ENCODE measurements at places on chromosomes 12 and 14.

DNA sequence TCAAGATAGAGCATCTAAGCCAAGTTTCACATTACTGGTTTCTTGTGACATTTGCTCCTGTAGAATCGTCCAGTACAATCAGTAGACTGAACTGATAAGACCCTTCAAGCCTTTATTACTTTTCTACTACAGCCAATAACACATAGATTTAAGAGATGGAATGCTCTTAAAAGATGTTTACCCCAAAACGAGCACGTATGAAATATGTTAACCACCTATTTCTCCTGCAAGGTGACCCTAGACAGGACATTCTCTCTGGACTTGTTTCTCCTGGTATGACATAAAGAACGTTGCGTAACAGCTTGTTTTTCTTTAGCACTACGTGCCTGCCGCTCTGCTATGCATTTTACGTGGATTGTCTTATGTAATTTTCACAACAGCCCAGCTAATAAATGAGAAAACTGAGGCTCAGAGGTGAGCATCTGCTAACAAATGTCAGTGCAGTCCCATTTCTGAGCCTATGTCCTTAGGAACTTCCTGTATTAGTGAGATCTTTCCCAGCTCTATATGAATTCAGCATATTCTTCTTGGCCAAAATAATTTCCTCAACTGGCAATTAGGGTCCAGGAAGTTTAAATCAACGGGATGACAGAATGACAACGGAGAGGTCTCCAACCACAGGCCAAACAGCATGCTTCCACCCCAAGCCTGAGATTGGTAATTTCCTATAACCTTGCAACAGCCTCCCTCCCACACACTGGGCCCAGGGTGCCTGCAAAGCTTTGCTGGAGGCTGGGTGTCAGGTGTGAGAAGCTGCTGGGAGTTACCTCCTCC lies 3.7 kb downstream of the NFKBIA start:
- no peak for DNase-seq

- no peak for DNase-seq
These were observed 89.6 kb downstream of the NUAK1 start for GRCh38 chr12:106049105-106049504.

- no peak for DNase-seq
These were observed 65.6 kb downstream of the SERPINA3 start for GRCh38 chr14:94677747-94678146.

DNA sequence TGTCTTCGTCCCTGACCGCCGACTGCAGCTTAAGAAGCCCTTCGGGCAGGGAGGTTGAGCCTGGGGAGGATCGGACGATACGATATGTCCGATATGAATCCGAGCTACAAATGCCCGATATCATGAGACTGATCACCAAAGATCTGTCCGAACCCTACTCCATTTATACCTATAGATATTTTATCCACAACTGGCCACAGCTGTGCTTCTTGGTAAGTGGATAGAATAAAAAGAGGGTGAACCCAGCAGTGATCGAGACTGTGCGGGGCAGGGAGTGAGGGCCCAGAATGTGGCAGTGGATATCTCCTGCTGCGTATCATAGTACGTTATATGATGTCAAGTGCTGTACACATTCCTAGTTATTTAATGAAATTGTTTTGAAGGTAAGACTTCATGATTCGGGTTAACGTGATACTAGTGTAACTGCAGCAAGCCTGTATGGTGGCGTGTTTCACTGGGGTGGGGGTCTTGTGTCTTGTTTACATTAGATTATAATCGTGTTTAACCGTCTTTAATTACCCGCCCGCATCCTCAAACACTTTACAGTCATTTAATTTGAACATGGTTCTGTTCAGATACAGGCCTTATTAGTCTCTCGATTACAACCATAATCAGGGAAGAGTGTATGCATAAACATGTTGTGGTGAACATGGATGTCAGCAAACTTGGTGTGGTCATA lies 1.3 kb downstream of the NAA30 start:
- DNase-seq, result no peak

DNA sequence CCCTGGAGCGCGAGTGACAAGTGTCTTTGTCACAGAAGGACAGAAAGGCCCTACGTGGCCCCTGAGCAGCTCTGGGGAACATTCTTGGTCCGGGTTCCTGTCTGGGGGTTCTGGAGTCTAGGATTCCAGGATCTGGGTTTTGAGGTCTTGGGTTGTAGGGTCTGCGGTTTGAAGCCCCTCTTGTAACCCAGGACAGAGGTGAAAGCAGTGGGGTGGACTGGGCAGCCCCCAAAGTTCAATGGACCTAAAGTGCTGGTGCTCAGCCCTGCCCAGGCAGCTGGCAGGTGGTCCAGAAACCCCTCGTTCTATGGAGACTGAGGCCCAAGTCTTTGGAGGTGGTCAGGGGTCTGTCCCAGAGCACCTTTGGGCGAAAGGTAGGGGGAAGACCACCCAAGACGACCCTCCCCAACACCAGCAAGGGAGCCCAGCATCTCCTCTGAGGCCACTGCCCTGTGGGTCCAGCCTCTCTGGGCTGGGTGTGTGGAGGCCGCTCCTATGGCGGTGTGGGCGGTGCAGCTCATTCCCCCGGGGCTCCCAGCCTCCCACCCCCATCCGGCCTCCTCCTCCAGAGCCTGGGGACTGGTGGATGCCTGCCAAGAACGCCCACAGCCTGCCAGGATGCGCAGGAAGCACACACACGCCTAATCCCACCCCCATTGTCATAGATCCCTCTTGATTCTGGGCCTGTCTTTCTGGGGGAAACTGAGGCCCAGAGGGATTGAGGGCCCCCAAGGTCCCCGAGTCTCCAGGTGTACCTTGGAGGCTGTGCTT lies 30.2 kb upstream of the ANKRD9 start:
- peak; percentile 48 for DNase-seq

DNA sequence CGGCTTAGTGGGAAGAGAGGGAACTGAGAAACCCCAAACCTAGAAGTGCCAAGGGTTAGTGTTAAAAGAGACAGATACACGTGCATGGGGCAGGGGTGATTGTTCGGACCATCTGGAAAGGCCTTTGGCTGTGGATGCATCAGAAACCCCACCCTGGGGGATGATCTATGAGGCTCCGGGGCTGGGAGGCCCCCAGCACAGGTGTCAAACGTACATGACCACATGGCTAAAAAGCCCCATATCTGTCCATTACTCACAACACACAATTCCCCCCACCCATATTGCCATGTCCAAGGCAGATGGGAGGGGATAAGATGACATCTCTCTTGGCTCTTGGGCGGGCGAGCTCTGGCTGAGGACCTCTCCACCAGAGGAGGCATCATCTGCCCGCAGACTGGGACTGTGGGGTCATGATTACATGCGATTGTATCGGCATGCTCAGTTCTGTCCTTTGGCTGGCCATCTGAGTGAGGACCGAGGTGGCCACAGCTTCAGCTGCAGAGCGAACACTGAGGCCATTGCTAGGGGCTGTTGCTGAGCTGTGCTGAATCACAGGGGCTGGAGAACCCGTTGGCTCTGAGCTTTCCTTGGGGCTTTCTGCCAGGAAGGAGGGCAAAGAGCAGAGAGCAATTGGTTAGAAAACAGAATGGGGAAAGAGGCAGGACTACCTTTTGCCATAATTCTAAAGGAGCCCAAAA lies 9.6 kb upstream of the NPFF start:
- no peak for DNase-seq

GRCh38 chr14:79011091-79011919 lies 841.1 kb downstream of the NRXN3 start:
- peak; percentile 45 for DNase-seq

GRCh38 chr14:99004112-99004511 lies 267.9 kb downstream of the BCL11B start:
- no peak for DNase-seq

DNA sequence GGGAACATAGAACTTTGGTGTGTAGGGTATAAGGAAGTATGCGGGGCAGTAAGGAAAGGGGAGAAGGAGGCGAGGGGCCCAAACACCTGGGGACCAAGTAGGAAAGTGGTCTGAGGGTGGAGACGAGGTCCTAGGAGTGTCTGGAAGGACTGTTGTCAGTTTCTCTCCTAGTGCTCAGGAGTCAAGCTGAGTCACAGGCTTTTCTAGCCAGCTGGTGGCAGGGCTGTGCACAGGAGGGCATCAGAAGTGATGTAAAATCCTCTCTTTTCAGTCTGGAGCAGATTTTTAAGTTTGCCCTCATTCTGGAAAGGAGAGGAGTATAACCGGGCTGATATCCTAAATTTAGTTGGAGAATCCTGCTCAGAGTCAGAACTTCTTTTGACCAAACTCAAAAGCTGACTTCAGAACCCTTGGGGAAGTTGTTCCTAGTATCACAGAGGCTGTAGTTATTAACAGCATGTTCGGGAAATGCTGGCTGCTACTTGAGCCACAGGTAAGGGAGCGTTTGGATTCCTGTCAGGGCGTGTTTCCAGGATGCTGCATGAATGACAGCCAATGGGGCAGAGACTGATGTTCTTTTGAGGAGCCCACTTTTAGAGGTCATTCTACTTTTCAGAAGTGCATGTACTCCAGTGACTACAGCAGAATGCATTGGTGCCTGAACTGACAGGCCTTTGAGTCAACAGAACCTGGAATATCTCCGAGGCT lies 19.3 kb downstream of the ZNF664 start:
- DNase-seq, result no peak

DNA sequence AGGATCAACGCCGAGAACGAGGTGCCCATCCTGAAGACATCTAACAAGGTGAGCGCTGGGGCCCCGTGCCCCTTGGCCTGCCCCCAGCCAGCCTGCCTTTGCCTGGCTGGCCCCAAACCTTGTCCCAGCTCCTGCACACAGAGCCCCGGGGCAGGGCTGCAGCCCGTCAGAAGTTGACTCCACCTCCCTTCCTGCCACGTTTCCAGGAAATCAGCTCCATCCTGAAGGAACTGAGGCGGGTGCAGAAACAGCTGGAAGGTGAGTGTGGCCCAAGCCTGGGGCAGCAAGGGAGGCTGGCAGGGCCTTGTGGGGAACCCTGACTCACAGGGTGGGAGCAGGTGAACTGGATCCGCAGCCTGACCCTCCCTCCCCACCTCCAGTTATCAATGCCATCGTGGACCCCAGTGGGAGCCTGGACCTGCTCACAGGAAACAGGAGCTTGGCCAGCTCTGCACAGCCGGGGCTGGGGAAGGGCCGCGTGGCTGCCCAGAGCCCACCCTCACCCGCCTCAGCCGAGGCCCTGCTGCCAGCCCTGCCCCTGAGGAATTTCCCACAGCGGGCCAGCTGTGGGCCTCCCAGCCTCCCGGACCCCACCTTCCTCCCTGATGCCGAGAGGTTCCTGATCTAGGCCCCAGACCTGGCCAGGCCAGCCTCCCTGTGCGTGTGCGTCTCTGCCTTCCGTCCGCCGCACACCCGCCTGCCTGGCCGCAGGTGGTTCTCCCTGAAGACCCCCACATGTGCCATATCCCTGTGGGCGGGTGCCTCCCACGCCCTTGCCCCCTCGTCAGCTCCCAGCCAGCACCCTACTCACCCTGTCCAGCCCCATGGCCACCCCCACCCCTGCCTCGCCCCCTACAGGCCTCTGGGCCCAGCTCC lies 29.5 kb downstream of the CEP170B start:
- peak; percentile 59 for DNase-seq

GRCh38 chr14:93402951-93403350 lies 27.8 kb upstream of the UNC79 start:
- DNase-seq, result no peak

All from H7 (cell line).